ENCODE measurements at places on chromosomes 6 and 20. TPM values are rescaled to one million over a fixed set of nuclear protein-coding genes. Genes with fewer than 3 reads are reported as not detected.

DNA sequence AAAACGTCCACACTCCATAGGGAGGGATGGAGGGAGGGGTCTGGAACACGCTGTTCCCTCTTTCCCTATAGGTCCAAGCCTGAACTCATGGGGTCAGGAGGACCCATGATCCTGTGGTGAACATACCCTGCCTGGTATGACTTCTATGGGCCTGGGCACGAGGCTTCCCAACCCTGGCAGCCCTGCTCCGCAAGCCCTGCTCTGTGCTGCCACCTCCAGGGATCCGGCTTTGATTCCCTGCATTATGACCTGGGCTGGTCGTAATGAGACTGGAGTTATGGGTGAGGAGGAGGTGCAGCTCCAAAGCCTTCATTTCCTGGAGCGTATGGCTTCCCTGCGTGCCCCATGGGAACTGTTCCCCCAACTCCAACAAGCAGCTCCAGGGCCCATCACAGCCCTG, 54.9 kb downstream of the CDH22 start:
- DNase-seq: no peak

DNA sequence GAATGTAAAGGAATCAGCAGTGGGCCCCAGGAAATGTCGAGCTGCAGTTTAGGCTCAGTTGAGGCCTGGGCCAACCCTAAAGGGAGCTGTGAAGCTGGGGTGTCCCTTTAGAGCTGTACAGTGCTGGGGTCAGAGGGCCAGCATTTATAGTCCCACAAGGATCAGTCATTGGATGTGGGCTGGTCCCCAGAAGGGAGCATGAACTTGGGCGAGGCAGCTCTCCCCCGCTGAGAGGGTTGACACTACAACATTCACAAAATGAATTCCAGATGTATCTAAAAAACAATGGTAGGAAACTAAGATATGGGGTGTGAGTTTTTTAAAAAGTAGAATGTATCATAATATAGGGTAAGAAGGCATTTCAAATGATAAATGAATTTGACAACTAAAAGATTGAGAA, 29.7 kb upstream of the TMX4 start:
- DNase-seq: no peak

- no peak for DNase-seq
These were observed 374.5 kb downstream of the RNGTT start for GRCh38 chr6:88588938-88589337.

GRCh38 chr20:9723501-9724202, 115.2 kb downstream of the PAK5 start:
- no peak for DNase-seq

DNA sequence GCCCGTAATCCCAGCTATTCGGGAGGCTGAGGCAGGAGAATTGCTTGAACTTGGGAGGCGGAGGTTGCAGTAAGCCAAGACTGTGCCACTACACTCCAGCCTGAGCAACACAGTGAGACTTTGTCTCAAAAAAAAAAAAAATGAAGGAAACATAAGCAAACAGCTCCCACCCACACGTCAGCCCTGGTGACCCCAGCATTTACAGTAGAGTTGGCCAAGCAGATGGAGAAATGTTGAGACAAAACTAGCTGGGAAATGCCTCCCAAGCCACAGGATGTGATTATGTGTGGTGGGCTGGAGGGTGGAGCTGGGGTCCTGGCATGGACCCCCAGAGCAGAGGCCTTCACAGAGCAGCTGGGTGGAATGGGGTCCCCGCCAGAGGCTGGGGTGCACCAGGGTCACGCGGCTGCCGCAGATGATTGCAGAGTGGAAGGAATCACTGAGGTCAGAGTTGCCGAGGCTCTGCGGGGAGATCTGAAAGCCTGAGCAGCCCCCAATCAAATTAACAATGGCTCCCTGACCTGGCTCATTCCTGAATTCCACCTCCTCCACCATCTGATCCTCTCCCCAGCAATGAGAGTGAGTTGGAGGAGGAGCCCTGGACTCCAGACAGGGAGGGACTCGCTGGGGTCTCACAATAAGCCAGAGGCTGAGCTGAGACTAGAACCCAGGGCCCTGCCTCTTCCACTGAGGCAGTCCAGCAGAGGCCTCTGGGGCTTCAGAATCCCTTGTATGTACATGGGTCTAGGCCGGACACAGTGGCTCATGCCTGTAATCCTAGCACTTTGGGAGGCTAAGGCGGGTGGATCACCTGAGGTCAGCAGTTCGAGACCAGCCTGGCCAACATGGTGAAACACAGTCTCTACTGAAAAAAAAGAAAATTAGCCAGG, 34.7 kb upstream of the TGM2 start:
- peak; percentile 92 for DNase-seq

- no peak for DNase-seq
These were observed 32.5 kb upstream of the MCUR1 start for GRCh38 chr6:13846841-13847240.

DNA sequence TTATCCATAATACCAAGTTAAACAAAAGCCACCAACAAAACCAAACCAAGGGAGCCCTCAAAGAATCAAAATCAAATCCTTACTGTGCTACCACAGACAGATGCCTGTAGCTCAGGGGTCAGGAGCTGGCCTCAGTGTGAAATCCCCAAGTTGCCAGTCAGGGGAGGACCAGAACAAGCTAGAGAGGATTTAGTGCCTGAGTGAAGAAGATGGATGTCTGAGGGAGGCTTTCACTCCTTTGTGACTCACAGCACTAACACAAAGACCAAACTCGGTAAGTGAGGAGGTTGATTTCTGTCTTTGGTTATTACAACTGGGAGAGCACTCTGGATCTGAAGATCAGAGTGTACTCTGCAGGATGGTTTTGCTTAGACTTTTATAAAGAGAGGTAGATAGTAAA, 189.9 kb upstream of the ZNF184 start:
- DNase-seq: no peak

The PLA2G7 gene
- total RNA-seq: not detected

The TBX18 gene
- 1.3 TPM for total RNA-seq

All from IMR-90 (cell line).